ENCODE measurements at places on chromosomes 4 and X.
A peak's percentile ranks its signal among the peaks of the same experiment; 100 is the strongest.

DNA sequence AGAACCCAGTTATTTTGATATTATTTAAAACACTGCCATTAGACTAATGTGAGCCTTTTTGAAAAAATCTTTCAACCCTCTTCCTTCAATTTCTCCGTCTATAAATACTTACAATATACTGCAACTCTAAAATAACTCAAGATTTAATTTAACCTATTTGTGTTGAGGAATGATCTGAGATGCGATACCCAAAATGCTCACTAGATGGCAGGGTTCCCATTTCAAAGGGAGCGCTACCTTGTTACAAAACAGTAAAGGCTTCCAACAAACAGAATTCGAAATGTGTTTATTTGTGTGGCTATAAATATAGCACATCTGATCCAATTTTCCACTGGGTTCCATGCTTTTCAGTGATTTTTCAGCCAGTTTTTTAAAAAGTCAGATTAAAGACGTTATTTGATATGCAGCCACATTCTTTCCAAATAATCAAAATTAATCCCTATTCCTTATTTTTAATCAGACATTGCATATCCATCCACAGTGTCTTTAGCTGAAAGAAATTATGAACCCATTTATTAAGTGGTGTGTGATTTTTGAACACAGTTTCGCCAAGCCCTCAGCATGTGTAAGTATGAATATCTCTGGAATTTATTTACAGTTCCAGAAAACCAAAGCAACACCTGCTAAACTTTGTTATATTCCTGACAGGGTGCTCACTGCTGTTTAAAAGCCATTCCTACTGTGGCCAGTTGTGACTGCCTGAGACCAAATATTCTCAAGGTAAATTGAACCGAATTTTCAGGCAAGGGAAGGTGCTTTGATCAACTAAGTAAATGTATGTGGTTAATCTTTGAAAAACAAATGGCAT, 668.0 kb upstream of the LCORL start:
- DNase-seq: no peak

GRCh38 chr4:169070071-169070894, 60.2 kb upstream of the CBR4 start:
- DNase-seq: no peak

DNA sequence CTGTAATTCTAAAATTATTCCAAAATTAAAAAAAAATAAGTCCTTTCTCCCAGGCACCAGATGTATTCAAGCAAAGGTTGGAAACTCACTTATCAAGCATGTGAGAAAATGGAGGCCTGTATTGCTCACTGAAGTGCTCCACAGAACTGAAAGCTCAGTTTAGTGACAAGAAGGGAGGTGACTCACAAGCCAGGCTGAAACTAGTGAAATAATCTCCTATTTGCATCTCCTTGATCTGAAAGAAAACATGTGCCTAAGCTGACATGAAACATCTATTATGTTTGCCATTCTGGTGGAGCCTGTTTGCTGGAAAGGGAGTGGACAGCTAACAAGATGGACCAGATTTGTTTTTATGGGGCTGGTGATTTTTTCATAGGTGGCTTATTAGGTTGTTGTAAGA, 54.0 kb upstream of the AMELX start:
- no peak for DNase-seq

- DNase-seq: no peak
Measured at GRCh38 chr4:187470061-187470460, 525.5 kb upstream of the ZFP42 start.

DNA sequence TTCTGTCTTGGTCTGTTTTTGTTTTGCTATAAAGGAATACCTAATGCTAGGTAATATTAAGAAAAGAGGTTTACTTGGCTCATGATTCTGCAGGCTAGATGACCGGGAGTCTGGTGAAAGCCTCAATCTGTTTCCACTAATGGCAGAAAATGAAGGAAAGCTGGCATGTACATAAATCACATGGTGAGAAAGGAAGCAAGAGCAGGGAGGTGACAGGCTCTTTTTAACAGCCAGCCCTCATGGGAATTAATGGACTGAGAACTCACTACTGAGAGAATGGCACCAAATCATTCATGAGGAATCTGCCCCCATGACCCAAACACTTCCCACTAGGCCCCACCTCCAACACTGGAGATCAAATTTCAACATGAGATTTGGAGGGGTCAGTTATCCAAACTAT, 27.6 kb downstream of the SATL1 start:
- DNase-seq: no peak

- no peak for DNase-seq
Measured at GRCh38 chr4:88599714-88600113, 7.4 kb downstream of the HERC3 start.

DNA sequence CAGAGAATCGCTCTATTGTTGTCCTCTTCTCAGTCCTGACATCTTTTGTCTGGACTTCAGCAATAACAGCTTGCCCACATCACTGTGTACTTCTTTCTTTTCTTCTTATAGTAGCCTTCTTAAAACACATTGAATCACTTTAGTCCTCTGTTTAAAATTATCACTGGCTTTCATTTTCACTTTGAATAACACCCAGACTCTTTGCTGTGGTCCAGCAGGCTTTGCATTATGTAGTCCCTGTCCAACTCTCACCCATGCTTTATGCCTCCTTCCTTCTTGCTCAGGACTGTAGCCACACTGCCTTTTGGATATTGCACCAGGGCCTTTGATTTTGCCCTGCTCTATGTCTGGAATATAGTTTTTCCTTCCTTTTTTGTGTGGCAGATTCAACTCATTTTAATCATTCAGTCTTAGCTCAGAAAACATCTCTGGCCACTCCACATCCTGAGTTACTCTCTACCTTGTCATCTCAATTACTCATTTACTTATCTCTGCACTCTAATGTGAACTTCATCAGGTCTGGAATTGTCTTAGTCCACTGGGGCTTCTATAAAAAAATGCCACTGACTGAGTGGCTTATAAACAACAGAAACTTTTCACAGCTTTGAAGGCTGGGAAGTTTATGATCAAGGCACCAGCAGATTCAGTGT, 168.2 kb downstream of the C4orf33 start:
- DNase-seq: no peak

DNA sequence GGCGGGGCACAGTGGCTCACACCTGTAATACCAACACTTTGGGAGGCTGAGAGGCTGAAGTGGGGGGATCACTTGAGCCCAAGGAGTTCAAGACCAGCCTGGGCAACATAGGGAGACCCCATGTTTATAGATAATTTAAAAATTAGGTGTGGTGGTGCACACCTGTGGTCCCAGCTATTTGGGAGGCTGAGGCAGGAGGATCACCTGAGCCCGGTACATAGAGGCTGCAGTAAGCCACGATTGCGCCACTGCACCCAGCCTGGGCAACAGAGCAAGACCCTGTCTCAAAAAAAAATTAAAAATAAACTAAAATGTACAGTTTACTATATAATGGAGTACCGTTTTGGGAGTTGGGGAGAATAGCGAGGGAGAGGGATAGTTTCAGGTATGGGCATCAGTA, 4.2 kb downstream of the STAG2 start:
- DNase-seq: no peak

- no peak for DNase-seq
Measured at GRCh38 chr4:7044137-7044930, 1.2 kb downstream of the TADA2B start.

GRCh38 chr4:66097218-66097617, 426.9 kb upstream of the EPHA5 start:
- DNase-seq: no peak

GRCh38 chr4:165360041-165360695, 18.6 kb upstream of the CPE start:
- no peak for DNase-seq

DNA sequence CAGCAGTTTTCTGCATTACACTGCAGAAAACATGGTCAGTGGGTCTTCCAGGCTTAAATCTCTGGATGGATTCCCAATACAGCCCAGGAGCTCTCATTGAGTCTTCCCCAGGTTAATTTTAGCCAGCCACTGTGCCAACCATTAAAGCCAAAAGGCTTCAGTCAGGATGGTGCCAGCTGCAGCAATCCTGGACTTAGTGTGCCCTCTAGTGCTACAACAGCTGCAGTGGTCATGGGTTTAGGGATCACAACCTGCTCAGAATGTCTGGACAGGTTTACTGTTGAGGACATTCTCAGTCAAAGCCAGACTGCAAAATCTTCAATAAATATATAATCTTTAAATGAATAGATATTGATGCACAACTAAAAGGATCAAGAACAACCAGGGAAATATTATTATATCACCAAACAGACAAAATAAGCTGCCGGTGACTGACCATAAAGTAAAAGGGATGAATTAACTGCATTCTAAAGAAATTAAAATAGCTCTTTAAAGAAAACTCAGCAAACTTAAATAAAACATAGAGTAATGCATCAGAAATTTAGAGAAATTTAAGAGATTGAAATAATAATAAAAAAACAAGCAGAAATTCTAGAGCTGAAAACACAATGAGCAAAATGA, 639.9 kb downstream of the SPOCK3 start:
- DNase-seq: no peak

GRCh38 chrX:77167993-77168392, 279.2 kb upstream of the FGF16 start:
- no peak for DNase-seq

DNA sequence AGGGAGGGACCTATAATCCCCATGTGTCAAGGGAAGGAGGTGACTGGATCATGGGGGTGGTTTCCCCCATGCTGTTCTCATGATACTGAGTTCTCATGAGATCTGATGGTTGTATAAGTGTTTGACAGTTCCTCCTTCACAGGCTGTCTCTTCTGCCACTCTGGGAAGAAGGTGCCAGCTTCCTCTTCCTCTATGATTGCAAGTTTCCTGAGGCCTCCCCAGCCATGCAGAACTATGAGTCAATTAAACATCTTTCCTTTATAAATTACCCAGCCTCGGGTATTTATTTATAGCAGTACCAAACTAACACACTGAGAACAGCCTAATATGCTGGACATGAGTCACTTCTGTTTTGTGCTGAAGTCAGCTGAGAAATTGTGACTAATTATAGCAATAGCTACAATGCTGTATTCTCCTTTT, 656.9 kb upstream of the CPEB2 start:
- peak; percentile 49 for DNase-seq

DNA sequence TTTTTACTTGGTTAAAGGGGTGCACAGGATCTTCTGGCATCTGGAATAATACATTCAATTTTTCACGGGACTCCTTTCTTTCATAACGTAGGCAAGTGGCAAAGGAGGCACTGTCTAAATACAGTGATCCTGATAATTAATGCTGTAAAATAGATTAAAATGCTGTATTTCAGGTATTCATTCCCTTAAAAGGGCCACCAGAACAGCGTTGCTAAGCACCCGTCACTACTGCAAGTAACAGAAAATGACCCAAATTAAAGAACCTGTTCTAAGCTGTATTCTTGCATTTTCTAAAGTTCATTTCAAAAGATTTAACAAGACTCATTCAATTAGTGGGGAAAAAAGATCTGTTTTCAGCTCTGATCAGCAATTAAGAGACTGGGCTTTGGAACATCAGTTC, 208.2 kb downstream of the TENM3 start:
- DNase-seq: no peak

DNA sequence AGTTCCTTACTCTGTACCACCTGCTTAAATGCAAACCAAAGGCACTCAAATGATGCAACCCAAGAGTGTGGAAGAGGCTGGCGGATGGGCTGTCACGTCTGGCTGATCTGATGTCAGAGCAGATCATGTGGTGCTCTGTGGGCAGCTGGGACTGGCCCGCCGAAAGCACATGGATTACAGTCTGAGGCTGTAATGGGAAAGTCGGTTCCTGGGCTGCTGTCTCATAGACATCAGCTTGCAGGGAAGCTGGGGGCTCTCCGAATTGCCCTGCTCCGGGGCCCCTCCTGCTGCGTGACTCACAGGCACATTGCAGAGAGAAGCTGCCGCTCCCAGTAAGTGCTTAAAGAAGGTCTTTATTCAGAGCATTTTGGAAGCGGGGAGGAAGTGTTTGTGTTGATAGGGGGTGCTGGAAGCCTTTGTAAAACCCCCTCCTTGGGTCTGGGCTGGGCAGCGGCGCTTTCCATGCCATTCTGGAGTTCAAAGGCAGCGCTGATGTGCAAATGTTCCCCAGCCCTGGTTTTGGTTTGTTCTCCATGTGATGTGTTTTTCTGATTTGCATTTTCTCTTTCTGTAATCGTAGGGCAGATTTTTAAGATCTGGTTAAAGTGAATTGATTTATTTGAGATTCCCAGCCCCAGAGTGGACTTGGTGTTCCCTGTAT, 181.1 kb downstream of the LARP7 start:
- peak; percentile 19 for DNase-seq

DNA sequence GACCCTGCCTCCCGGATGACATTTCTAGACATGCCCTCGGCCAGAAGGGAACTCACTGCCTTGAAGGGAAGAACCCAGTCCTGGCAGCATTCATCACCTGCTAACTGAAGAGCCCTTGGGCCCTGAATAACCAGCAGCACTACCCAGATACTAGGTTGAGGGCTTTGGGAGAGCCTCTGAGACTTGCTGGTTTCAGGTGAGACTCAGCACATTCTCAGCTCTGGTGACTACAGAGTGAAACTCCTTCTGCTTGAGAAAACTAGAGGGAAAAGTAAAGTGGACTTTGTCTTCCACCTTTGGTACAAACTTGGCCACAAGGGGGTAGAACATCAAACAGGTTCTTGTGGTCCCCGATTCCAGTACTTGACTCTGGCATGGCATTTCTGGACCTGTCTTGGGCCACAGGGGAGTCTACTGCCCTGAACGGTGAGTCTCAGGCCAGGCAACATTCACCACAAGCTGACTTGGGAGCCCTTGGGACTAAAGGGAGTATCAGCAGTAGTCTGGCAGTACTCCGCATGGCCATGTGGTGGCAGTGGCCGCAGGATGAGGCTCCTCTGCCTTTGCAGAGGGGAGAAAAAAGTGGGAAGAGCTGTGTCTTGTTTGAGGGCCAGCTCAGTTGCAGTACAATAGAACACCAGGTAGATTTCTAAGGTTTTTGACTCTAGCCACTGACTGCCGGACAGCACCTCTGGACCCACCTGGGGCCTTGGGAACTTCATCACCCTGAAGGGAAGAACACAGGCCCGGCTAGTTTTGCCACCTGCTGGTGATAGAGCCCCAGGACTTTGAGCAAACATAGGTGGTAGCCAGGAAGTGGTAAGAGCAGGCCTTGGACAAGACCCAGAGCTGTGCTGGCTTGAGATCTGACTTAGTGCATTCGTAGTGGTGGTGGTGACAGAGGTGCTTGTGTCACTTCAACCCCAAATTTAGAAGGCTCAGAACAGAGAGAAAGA, 414.8 kb downstream of the OPHN1 start:
- DNase-seq: no peak

- no peak for DNase-seq
Measured at GRCh38 chrX:151019856-151020255, 36.7 kb downstream of the HMGB3 start.

DNA sequence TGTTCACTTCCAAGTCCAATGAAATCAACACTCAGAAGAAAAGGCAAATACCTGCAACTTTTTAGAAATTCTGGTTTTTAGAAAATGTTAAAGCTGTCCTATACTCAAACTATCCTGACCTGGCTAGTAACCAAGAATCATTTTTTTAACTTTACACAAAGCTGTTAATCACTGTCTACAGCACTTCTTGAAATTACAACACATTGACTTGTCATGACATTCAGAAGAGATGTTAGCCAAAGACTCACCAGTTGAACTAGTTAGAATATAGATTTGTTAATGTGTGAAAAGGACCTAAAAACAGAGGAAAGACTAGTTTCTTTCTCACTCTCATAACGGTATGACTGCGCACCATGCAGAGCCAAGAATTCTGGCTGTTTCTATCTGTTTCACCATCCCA, 98.8 kb downstream of the COX18 start:
- DNase-seq: no peak

GRCh38 chr4:179941911-179942310, 2301.3 kb upstream of the TENM3 start:
- no peak for DNase-seq

- no peak for DNase-seq
Measured at GRCh38 chrX:107560041-107560440, 68.3 kb upstream of the PRPS1 start.
